Fibroblast of lung (primary cell): ENCODE measurements at places on chromosomes 13 and 19. TPM values are rescaled to one million over a fixed set of nuclear protein-coding genes. Genes with fewer than 3 reads are reported as not detected.

DNA sequence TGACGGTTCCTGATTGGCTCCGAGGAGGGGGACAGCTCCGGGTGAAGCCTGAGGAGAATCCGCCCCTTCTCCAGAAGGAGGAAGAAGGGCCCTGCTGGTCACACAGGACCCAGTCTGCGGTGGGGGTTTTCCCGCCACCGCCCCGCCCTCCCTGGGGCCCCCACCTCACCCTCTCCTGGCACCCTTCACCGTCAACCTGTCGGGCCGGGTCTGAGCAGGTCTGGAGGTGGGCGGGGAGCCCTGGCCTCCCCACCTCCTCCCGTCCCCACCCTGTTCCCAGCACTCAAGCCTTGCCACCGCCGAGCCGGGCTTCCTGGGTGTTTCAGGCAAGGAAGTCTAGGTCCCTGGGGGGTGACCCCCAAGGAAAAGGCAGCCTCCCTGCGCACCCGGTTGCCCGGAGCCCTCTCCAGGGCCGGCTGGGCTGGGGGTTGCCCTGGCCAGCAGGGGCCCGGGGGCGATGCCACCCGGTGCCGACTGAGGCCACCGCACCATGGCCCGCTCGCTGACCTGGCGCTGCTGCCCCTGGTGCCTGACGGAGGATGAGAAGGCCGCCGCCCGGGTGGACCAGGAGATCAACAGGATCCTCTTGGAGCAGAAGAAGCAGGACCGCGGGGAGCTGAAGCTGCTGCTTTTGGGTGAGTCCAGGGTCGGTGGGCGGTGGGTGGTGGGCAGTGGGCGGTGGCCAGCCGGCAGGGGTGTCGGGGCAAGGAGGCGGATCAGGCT is at the start of gene GNA15:
GNA15 (plus strand) TSS at position 73 of the 723 bp plus-strand sequence; CDS start at position 491, 418 bp downstream.
- H3K27ac ChIP-seq: no peak within 1 kb of the TSS
- H3K4me3 ChIP-seq: no peak within 1 kb of the TSS
- DNase-seq: no peak
- H3K36me3 ChIP-seq: no peaks in the 10 kb centered on the region
- no peaks in the 10 kb centered on the region for H3K27me3 ChIP-seq

GRCh38 chr19:50268501-50268900 is 60.7 kb downstream of the KCNC3 start:
- H3K36me3 ChIP-seq: no peaks in the 10 kb centered on the region
- DNase-seq: no peak
- H3K4me3 ChIP-seq: no peak overlapping the region
- H3K27me3 ChIP-seq: no peaks in the 10 kb centered on the region
- no peaks in the 10 kb centered on the region for H3K4me1 ChIP-seq
- no peak overlapping the region for H3K27ac ChIP-seq

GRCh38 chr13:26964278-26965250 is 204.0 kb upstream of the GPR12 start:
- no peaks in the 10 kb centered on the region for H3K36me3 ChIP-seq
- DNase-seq: no peak
- H3K4me3 ChIP-seq: no peak overlapping the region
- H3K4me1 ChIP-seq: peaks cover 6% of the 10 kb centered on the region

- no peak for DNase-seq
- H3K27me3 ChIP-seq: no peaks in the 10 kb centered on the region
- H3K36me3 ChIP-seq: no peaks in the 10 kb centered on the region
- no peaks in the 10 kb centered on the region for H3K4me1 ChIP-seq
- H3K27ac ChIP-seq: no peak overlapping the region
- no peak overlapping the region for H3K4me3 ChIP-seq
Measured at GRCh38 chr19:50171752-50172151, 8.7 kb upstream of the IZUMO2 start.

Gene CGB1
- total RNA-seq: not detected in 2 replicates

DNA sequence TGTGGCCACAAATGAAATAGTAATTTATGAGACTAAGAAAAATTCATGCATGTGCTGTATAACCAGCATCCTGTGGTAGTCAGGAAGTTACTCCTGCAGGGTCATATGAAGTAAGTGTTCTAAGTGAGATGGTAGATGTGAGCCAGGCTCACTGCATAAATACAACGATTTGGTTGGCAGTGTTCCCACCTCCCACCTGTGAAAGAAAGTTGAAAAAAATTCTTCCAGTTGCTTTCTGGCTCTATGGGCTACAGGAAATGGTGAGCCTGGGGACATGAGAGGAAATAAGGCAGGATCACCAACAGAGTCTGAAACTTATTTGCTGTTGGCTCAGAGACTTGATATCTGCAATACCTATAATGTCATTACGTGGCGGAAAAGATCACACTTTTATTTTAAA is 301.7 kb upstream of the SPRY2 start:
- no peaks in the 10 kb centered on the region for H3K27me3 ChIP-seq
- H3K4me3 ChIP-seq: no peak overlapping the region
- H3K27ac ChIP-seq: no peak overlapping the region
- H3K4me1 ChIP-seq: no peaks in the 10 kb centered on the region

GRCh38 chr19:39873385-39873784 is 27.2 kb upstream of the FBL start:
- no peak overlapping the region for H3K27ac ChIP-seq
- no peak for DNase-seq
- H3K36me3 ChIP-seq: no peaks in the 10 kb centered on the region
- no peaks in the 10 kb centered on the region for H3K27me3 ChIP-seq

Gene PDX1
- total RNA-seq: not detected in 2 replicates

DNA sequence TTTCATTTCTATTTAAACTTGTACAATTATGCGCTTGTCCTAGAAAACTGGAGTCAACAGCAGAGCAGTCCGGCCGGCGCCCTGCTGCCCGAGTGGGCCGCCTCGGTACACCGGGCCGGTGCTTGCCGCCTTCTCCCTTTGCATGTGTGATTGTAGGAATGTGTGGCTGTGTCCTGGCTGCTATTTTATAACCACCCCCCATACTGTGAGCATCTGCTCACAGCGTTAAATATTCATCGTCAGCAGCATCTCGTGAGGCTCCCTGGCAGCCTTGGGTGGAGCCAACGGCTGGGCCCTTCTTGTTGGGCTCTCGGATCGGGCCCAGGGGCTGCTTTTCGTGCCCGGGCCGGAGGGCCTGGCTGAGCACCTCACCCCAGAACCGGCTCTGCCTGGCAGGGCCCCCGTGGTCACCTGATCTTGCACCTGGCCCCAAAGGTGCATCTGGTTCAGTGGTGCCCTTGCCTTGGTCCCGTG is 10.6 kb downstream of the PIAS4 start:
- no peak overlapping the region for H3K4me3 ChIP-seq
- no peaks in the 10 kb centered on the region for H3K4me1 ChIP-seq
- no peak overlapping the region for H3K27ac ChIP-seq
- peaks cover 23% of the 10 kb centered on the region for H3K36me3 ChIP-seq
- H3K27me3 ChIP-seq: no peaks in the 10 kb centered on the region

DNA sequence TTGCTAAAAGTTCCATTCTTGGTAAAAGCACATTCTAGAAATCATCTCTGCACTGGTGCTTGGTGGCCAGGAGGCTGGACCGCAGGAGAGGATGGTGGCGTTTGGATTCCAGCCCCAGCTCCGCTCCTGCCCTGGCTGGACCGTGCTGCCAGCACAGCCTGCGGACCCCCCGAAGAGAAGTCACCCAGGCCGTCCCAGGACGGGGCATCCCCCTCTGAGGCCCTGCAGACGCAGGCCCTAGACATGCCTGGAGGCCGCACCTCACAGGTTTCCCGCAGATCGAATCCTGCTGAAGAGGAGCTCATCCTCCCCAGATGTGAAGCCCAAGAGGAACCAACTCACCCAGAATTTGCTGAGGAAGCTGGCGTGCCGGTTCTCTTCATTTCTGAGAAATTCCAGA is 159.0 kb downstream of the TEX29 start:
- H3K4me3 ChIP-seq: no peak overlapping the region
- H3K36me3 ChIP-seq: no peaks in the 10 kb centered on the region
- H3K4me1 ChIP-seq: no peaks in the 10 kb centered on the region
- no peak for DNase-seq
- H3K27me3 ChIP-seq: no peaks in the 10 kb centered on the region

GRCh38 chr13:36875431-36875830 is 44.6 kb downstream of the SMAD9 start:
- H3K4me1 ChIP-seq: no peaks in the 10 kb centered on the region
- no peak for DNase-seq
- no peaks in the 10 kb centered on the region for H3K27me3 ChIP-seq
- no peak overlapping the region for H3K27ac ChIP-seq
- no peaks in the 10 kb centered on the region for H3K36me3 ChIP-seq

Gene PLPPR3
- 1.5 and 2.5 TPM in 2 replicates for total RNA-seq

DNA sequence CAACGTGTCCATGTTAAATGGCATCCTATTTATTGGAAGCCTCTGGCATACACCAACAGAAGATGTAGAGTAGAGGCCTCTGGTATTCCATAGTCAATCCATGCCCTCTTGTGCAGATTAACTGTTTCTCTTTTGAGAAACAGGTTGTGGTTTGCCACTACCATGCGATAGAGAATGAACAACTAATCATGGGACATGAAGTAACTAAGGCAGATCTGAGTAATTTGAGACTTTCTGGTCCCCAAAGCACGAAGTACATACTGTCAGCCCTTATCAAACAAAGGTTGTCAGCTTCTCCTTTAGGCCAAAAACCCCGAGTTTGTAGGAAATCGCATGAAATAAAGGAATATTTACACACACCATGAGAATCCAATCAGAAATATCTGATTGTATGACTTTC is 3.6 kb downstream of the ZNF121 start:
- DNase-seq: no peak
- H3K4me1 ChIP-seq: no peaks in the 10 kb centered on the region
- no peak overlapping the region for H3K27ac ChIP-seq

- H3K4me1 ChIP-seq: no peaks in the 10 kb centered on the region
- peak; percentile 80 for DNase-seq
- no peaks in the 10 kb centered on the region for H3K27me3 ChIP-seq
- H3K27ac ChIP-seq: no peak overlapping the region
- H3K4me3 ChIP-seq: no peak overlapping the region
Measured at GRCh38 chr13:78632996-78633395, 26.0 kb downstream of the OBI1 start.

- no peak for DNase-seq
- H3K27me3 ChIP-seq: no peaks in the 10 kb centered on the region
- H3K4me1 ChIP-seq: no peaks in the 10 kb centered on the region
Measured at GRCh38 chr19:55224038-55224665, 4.4 kb downstream of the TMEM86B start.

DNA sequence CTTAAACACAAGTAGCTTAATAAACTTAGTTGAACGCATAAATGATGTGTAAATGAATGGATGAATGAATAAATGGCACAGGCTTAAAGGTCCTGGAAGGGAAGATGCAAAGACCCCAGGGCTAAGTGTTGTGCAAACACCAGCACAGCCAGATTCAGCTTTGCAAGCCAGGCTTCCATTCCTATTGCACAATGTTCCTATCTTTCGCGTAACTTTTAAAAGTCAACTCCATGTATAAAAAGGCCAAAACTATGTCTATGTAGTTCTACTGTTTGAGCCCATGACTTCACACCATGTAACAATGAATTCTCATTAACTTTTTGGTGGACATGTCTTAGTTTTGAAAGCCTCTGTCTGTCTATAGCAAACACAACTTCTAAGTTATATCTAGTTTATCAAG is 226.0 kb downstream of the NALCN start:
- H3K36me3 ChIP-seq: no peaks in the 10 kb centered on the region
- no peak overlapping the region for H3K27ac ChIP-seq
- no peaks in the 10 kb centered on the region for H3K4me1 ChIP-seq
- peak; percentile 47 for DNase-seq
- H3K27me3 ChIP-seq: no peaks in the 10 kb centered on the region

Gene PSG6
- total RNA-seq: 0.17 TPM in 1 of 2 replicates, not detected in the other

Gene LPAR6
- total RNA-seq: 4.9 and 7.6 TPM in 2 replicates

- no peak overlapping the region for H3K27ac ChIP-seq
- no peaks in the 10 kb centered on the region for H3K36me3 ChIP-seq
- peak; percentile 43 for DNase-seq
- H3K4me3 ChIP-seq: no peak overlapping the region
- peaks cover 5% of the 10 kb centered on the region for H3K4me1 ChIP-seq
- no peaks in the 10 kb centered on the region for H3K27me3 ChIP-seq
Measured at GRCh38 chr13:98528663-98529064, 48.2 kb downstream of the STK24 start.

GRCh38 chr19:6580313-6580712 is 10.6 kb downstream of the CD70 start:
- no peaks in the 10 kb centered on the region for H3K4me1 ChIP-seq
- no peaks in the 10 kb centered on the region for H3K36me3 ChIP-seq
- H3K27me3 ChIP-seq: no peaks in the 10 kb centered on the region
- no peak overlapping the region for H3K27ac ChIP-seq

DNA sequence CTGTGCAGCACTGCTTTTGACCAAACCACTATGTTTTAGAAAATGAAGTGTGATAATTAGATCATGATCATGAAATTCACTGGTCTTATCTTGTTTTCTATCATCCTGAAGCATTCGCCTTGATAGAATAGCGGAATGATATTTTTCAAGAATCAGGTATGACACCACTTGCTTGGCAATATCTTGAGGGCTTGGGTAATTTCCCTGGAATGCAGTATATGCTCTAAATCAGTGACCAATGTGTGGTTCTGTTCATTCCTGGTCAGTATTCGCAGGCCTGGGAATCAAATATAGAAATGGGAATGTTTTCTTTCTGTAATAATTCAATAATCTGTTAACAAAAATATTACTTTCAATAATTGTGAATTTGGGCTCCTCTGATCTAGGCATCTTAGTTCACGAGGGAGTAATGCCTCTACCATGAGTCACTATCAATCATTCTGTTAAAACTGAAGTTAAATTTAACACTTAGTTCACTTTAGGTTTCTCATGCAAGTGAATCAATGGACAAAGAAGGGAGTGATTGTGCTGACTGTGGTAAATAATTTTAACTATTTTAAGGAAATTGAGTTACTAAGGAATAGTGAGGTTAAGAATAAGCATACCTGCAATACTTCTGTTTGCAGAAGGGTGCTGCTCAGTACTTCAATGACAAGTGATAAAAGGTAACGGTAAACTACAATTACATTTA is 137.9 kb downstream of the PCDH20 start:
- no peak overlapping the region for H3K4me3 ChIP-seq
- no peaks in the 10 kb centered on the region for H3K4me1 ChIP-seq
- H3K36me3 ChIP-seq: no peaks in the 10 kb centered on the region
- DNase-seq: no peak
- H3K27me3 ChIP-seq: no peaks in the 10 kb centered on the region

- H3K27ac ChIP-seq: peak within 1 kb of the TSS; percentile 100
- no peak for DNase-seq
- no peaks in the 10 kb centered on the region for H3K27me3 ChIP-seq
- peaks cover 7% of the 10 kb centered on the region for H3K36me3 ChIP-seq
Measured at GRCh38 chr19:46601318-46602224, at the start of gene CALM3. Gene CALM3 (plus strand): TSS chr19:46601330. CDS start chr19:46601435, 105 bp downstream.

- no peak overlapping the region for H3K4me3 ChIP-seq
- no peaks in the 10 kb centered on the region for H3K27me3 ChIP-seq
- H3K36me3 ChIP-seq: no peaks in the 10 kb centered on the region
- no peaks in the 10 kb centered on the region for H3K4me1 ChIP-seq
Measured at GRCh38 chr19:16772841-16773240, 53.2 kb downstream of the NWD1 start.
